ENCODE measurements at places on chromosomes 1 and 21. TPM values are rescaled to one million over a fixed set of nuclear protein-coding genes. Genes with fewer than 3 reads are reported as not detected.

- H3K27me3 ChIP-seq: no peaks in the 10 kb centered on the region
- H3K36me3 ChIP-seq: no peaks in the 10 kb centered on the region
- no peak overlapping the region for H3K4me3 ChIP-seq
- H3K27ac ChIP-seq: no peak overlapping the region
Measured at GRCh38 chr1:150535511-150536287, 13.5 kb upstream of the ADAMTSL4 start.

LMX1A gene
- total RNA-seq: not detected

DNA sequence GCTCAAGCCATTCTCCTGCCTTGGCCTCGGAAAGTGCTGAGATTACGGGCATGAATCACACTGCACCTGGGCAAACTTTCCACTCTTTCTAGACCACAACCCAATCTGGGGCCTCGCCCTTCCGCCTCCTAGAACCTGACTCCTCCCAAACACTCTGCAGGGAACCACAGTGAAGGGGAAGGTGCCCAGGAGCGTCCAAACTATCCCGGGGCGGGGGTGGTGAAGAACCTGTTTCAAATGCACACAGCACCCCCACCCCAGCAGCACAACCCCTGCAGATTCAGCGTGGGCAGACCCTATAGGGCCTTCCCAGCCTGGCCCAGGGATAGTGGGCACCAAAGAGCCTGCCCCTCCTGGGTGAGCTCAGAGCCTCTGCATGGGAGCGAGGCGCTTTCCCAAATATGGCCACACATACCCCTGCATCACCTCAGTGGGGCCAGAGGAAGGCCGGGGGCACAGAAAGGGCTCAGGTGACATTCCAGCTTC lies 86.9 kb downstream of the STUM start:
- no peak overlapping the region for H3K27ac ChIP-seq
- DNase-seq: no peak
- no peak overlapping the region for H3K4me3 ChIP-seq
- H3K36me3 ChIP-seq: no peaks in the 10 kb centered on the region

FCRLA gene
- 0.25 TPM for total RNA-seq

- no peak for DNase-seq
- no peaks in the 10 kb centered on the region for H3K4me1 ChIP-seq
- H3K27ac ChIP-seq: no peak overlapping the region
Measured at GRCh38 chr1:66048011-66048410, 255.3 kb downstream of the PDE4B start.

Measured in HCT116 (cell line).